ENCODE measurements at places on chromosomes 1 and 21. TPM values are rescaled to one million over a fixed set of nuclear protein-coding genes. Genes with fewer than 3 reads are reported as not detected.

The AMIGO1 gene
- total RNA-seq: 11.2 TPM

The NAV1 gene
- total RNA-seq: 151 TPM

The KLF17 gene
- total RNA-seq: not detected

The AADACL4 gene
- not detected for total RNA-seq

The CD5L gene
- total RNA-seq: not detected

The LINGO4 gene
- total RNA-seq: not detected

The TACSTD2 gene
- total RNA-seq: not detected

The HES5 gene
- total RNA-seq: not detected

The SIK1 gene
- 0.48 TPM for total RNA-seq

The MEGF6 gene
- total RNA-seq: 31.7 TPM

The EPHA8 gene
- 5.1 TPM for total RNA-seq

The NDC1 gene
- 18.1 TPM for total RNA-seq

The ZNF593OS gene
- total RNA-seq: not detected

The NBPF6 gene
- not detected for total RNA-seq

The ZNF326 gene
- 16.5 TPM for total RNA-seq

The SPATA21 gene
- total RNA-seq: not detected

The FAM78B gene
- 0.32 TPM for total RNA-seq

The IFI44L gene
- 0.04 TPM for total RNA-seq

The LTN1 gene
- 16.9 TPM for total RNA-seq

The CFAP57 gene
- 0.11 TPM for total RNA-seq

The BMP8B gene
- total RNA-seq: not detected

The EXTL1 gene
- 7.0 TPM for total RNA-seq

The SPAG17 gene
- 0.78 TPM for total RNA-seq

The KMO gene
- total RNA-seq: not detected
